ENCODE measurements at places on chromosomes 2 and 18.

- peak; percentile 34 for DNase-seq
These were observed 352.1 kb downstream of the RND3 start for GRCh38 chr2:150135223-150135883.

DNA sequence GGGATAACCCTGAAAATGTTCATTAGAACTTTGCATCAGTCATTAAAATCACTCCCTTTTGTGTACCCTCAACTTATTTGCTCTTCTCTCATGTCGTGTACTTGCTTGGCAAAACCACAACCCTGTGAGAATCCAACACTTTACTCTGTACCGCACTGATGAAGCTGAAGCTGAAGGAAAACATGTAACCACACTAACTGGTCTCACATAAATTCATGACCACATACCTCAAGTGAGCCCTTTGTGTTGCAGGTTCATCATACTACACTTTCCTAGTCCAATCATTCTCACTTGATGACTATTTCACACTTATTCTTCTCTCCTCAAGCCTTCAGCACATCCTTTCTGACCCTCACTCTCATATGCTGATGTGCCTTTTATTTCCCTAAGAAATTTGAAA is 175.4 kb downstream of the DPP4 start:
- DNase-seq, result no peak

GRCh38 chr2:134493797-134494196 is 225.0 kb downstream of the TMEM163 start:
- DNase-seq, result no peak

DNA sequence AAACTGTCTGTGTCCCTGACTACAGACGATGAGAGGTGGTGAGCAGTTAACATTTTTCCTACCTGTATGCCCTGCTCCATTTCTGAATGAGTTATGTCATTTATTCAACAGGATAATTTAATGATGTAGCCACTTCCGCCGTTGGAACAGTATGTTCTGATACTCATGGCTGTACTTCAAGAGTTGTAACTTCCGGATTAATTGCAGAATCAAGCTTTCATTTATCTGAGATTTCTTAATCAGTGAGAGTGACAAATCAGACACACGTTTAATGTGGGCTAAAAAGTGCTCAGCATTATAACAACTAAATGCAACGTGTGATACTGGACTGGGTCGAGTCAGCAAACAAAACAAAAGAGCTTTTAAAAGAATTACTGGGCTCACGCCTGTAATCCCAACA is 107.7 kb downstream of the KCTD1 start:
- DNase-seq, result no peak

DNA sequence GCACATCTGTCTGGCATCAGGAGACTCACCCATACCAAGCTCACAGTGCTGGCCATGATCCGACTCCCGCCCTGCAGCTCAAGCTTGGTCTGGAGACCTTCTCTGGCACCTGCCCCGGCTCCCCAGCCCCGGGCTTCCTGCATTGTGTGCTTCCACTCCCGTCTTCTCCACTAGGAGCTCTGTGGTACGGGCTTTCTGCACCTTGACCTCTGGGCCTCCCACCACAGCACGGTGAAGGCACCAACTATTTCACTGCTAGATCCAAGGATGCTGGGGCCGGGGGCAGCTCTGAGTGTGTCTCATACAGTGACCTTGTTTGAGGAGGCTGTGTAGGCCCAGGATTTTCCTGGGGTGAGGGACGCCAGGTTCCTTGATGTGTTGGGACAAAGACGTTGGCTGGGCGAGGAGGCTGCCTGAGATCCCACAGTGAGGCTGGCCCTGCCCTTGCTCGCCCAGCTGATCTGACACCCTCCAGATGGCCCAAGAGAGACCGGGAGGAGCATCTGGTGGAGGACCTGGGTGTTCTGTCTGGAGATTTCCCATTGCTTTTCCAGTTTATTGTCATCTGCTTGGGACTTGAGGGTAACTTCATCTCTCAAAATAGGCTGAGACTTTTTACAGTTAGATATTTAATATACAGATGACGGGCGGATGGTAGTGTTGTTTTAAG is 64.0 kb downstream of the HPCAL1 start:
- DNase-seq, result no peak

GRCh38 chr2:170222298-170222697 is 44.4 kb downstream of the MYO3B start:
- DNase-seq, result no peak

DNA sequence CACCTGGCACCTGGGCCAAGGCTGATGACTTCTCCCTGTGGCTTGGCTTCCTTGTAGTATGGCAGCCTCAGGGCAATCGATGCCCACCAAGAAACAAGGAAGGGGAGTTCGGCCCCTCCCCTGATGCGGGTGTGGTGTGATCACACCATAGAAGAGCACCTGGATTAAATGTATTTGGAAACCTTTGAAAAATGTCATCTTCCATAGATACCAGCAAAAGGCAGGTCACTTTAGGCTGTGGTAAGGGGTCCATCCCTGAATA is 198.2 kb downstream of the CYP26B1 start:
- no peak for DNase-seq

DNA sequence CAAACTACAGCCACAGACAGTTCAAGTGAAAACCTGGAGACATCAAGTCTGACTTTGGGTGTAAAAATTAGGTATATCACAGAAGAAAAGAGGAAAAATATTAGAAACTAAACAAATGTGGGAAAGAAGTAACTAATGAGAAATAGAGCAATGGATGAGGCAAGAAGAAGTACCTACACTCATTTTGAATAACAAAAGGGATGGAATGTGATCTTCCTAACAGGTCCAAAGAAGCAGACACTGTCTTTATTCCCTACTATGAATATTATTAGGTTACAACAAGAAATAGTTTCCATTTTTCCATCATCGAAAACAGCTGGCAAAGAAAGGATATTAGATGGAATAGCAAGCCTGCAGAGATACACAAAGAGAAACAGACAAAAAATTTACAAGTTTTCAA is 486.3 kb upstream of the FSHR start:
- no peak for DNase-seq

DNA sequence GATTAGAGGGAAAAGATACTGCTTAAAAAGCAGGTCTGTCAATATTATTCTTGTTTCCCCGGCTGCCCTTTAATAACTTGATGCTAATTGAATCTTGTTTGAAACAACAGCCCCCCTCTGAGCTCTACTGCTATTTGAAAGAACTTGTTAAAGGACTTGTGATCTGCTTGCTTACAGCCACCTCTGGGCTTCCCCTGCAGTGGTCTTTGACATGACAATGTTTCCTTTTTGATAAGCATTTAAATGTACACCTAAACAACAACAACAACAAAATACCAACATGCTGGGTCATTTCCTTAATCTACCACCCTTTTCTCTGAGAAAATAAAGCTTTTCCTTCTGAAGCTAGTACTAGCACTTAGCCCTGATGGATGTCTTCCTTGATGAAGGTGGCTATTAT is 3.9 kb downstream of the HOXD1 start:
- DNase-seq, result no peak

DNA sequence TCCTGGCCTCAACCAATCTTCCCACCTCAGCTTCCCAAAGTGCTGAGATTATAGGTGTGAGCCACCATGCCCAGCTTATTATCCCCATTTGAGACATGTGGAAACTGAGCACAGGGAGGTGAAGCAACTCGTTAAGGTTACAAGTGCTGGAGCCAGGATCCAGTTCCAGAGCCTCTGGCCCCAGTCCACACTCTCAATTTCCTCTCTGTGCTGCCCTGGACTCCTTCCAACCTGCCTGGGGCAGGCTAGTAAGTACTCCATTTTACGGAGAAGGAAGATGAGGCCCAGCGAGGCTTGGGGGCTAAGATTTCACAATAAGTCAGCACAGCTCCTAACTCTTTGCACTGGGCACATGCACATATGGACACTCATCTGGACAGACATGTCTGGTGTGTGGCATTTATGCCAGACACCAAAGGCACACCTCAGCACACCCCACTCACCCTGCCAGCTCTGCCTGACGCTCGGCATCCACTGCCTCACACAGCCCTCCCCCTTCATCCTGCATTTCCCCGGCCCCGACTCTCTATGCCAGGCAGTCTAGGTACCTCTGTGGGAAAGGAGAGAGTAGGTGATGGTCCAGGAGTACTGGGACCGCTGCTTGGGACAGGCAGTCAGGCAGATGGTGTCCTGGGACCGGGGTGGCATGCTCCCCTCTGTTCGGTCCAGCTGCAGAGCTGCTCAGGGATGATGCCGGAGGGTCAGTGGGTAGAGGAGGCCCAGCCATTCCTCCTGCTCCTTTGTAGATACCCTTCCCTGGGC is 20.5 kb downstream of the CFAP65 start:
- no peak for DNase-seq

DNA sequence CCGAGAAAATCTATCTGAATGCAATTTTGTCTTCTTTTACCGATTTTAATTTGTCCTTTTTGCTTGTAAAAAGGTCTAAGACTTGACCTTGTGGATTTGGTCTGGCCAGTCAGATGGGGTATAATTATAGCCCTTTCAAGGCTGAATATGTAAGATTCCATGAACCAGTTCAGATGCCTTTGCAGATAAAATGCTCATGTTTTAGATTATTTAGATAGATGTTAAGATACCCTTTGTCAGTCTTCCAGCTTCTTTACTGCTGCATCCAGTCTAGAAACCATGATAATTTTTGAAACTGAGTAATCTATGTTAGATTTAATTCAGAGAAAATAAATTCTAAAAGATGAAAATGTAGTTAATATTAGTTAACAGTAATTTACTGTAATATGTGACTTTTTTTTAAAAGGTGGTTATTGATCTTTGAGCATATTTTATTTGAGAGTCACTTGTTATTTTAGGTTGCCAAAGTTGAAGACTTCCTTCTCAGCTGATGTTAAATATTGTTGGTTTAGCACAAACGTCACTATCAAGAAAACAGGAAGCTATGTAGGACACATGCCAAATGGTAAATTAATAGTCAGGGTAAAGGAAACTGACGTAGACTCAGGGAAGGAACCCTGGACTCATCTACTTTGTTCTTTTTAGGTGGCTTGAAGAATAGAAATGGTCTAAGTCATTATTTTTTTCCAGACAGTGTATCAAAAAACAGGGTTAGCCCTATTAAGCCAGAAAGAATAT is 29.8 kb downstream of the BABAM2 start:
- no peak for DNase-seq

DNA sequence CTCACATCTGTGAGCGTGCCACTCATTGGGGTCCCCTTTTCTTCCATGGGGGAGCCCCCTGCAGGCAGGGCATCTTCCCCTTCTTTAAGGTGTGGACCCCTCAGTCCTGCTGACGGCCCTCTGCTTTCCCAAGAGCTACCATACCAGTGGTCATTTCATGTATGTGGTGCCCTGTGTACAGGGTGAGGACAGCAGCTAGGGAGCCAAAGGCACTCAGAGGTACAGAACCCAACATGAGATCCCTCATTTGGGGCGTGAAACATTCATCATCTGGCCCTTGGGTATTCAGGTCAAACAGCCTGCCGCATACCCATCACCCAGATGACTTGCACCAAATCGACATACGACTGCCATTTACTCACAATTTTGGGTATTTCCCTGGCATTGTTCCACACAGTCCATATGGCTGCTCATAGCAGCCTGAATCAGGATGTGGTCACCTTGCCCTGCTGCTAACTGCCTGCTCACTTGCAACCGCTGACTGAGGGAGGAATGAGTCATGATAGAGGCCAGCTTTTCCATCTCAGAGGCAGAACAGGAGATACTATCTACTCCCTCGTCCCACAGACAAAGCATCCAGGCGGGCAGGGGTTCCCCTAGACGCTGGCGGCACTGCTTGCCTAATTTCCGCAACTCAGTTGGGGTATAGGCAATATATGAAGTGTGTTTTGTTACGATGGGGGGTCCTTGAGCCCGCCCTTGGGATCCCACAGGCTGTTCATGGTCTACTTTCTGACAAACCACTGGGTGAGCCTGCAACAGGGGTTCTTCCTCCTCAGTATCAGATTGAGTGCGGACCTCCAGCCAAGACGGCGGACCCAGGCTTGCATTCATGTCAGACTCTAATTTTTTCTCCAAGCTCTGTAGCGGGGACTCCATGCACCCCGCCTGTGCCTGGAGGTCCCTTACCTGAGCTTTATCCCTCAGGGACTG is 228.6 kb downstream of the SATB2 start:
- DNase-seq, result no peak

- DNase-seq, result no peak
These were observed 4.5 kb downstream of the HES6 start for GRCh38 chr2:238235331-238235732.

GRCh38 chr2:207067473-207067872 is 98.3 kb downstream of the KLF7 start:
- DNase-seq, result no peak

DNA sequence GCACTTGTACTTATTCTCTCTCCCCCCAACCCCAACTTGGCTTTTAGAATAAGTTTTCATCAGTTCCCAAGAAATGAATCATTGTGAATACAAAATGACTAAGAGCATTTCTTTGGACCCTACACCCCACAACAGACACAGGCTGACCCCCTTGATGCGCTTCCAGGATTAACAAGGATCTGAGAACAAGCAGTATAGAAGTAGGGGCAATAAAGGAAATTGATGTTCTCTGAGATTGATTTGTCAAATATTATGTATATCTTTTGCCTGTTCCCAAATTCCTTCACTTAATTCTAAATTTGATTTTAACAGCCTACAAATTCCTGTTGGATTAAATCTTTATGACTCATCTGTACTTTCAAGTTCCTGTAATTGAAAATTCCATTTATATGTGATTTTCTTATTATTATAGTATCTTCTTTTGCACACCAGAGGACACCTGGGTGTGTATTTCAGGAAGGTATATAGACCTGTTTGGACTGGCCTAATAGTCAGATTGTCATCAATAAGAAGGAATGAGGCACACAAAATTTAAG is 10.2 kb upstream of the PTPN4 start:
- DNase-seq, result no peak

DNA sequence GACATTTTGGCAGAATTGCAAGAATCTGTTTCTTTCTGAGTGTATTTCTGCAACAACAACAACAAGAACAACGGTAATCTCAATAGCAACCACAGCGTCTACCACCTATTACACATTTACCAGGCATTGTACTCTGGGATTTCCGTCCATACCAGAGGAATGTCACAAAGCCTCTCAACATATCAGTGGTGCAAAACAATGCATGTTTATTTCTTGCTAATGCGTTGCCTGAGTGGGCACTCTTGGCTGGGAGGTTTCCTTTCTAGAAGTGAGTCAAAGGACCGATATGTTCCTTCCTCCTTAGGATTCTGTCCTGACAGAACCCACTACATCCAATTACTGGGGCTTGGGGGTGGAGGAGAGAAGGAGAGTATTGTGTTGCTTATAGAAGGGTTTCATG is 585.6 kb downstream of the TSN start:
- no peak for DNase-seq

GRCh38 chr2:55923091-55923981 is at the start of gene EFEMP1:
Gene EFEMP1, minus strand, starts transcription at chr2:55923782. Its CDS starts 1,342 bp downstream, at chr2:55922440.
- DNase-seq, result peak; percentile 19

- no peak for DNase-seq
These were observed 2.4 kb downstream of the GFPT1 start for GRCh38 chr2:69384618-69385081.

- no peak for DNase-seq
These were observed 44.4 kb upstream of the LRRTM4 start for GRCh38 chr2:77566582-77566981.

DNA sequence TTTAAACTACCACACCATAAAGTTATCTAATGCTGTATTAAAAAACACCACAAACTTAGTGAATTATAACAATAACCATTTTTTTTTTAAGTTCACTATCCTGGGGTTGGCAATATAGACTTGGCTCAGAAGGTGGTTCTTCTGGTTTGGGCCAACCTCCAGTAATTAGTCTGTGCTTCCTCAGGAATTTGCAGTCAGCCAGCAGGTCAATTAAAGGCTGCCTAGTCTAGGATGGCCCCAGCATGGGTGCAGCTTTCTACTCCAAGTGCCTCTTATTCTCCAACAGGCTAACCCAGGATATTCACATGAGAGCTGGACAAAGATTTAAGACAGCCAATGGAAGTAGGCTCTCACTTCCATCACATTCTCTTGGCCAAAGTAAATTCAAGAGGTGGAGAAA is 379.1 kb upstream of the FIGN start:
- no peak for DNase-seq

GRCh38 chr2:5914811-5915611 is 222.8 kb downstream of the SOX11 start:
- no peak for DNase-seq

Measured in transverse colon (tissue), 4 donors.